ENCODE measurements at places on chromosomes 12 and 14.
A peak's percentile ranks its signal among the peaks of the same experiment; 100 is the strongest.

DNA sequence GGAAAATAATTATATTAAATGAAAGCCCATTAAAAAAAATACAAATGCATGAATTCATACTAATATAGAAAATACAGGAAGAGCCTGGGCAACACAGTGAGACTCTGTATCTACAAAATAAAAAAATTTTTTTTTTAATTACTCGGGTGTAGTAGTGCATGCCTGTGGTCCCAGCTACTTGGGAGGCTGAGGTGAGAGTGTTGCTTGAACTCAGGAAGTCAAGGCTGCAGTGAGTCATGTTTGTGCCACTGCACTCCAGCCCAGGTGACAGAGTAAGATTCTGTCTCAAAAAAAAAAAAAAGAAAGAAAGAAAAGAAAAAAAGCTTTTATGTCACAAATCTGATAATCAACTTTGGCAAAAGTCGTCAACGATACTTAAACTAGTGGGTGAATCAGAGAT, 80.6 kb upstream of the PLEKHA5 start:
- no peak for DNase-seq

DNA sequence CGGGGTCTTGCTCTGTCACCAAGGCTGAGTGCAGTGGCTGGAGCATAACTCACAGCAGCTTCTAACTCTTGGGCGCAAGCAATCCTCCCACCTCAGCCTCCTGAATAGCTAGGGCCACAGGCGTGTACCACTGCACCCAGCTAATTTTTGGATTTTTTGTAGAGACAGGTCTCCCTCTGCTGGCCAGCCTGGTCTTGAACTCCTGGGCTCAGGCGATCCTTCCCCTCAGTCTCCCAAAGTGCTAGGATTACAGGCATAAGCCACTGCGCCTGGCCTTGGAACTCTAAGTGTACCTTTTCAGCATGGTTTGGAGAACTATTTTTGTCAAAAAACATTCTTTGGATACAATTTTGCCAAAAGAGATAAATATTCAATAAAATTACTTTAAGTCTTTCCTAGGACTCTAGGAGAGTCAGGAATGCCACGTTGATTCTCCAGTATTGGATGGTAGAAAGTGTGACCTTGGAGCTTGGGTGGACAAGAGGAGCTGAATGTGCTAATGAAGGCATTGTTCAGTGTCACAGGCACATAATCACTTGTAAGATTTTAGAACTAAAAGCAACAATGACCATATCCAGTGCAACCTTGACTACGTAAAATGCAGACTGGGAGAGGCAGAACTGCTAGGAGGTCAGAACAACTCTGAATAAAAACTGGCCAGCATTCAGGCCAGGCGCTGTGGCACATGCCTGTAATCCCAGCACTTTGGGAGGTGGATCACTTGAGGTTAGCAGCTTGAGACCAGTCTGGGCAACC, 2.8 kb downstream of the SRSF9 start:
- peak; percentile 43 for DNase-seq

DNA sequence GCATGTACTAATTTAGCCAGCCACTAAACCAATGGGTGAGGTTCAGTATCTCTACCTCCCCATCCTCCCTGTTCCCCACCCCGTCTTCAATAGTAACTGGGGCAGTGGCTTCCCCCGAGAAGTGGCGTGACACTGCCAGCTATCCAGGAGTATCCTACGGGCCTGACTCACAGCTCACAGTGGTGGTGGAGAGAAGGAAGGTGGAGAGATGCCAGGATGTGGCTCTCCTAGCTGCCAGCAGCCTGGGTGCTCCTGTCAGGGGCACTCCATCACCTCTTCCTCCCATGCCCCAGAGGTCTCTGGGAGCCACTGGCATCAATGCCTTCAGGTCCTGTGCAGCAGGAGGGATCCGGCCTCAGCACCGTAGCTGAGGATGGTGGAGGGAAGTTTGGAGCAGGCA, 49.0 kb downstream of the TSPAN11 start:
- DNase-seq, result no peak

DNA sequence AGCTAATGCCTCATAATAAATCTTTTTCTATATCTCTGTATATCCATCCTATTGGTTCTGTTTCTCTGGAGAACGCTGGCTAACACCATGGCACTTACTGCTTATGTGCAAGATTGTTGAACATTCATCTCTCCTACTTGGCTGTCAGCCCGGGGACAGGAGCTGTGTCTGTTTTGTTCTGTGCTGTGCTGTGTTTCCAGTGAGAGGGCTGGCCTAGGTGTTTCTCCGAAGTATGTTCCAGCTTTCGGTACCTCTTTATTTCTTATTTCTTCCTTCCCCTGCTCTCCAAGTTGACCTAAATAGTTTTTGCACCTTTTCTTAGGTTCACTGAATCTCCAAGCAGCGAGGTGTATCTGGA, 18.8 kb upstream of the NR4A1 start:
- no peak for DNase-seq

DNA sequence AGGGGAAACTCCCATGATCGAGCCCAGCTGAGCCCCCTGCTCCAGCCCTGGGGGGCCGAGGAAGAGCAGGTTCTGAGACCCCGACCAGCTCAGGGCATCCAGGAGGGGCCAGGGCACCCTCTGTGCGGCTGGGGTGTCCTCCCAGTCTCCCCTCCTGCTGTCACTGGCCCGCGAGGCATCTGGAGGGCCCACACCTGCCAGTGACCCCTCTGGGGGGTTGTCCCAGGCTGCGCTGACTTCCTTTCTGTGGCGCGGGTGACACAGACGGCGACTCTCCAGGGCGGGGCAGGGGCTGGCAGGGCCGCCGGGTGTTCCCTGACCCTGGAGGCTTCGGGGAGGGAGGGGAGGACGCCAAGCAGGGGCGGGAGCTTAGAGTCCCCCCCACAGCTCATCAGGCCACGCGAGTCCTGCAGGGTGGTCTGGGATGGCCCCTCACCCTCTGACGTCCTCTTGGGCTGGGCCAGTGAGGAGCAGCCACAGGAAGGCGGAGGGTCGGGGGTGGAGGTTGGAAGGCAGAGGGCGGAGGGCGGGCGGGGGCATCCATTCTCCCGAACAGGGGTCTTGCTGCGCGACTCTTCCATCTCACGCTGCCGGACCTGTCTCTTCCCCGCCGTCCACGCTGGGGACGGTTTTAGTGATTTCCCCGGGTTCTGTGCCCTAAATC, 38.6 kb upstream of the FBRSL1 start:
- DNase-seq, result no peak

GRCh38 chr12:27627123-27627852, 69.0 kb upstream of the REP15 start:
- no peak for DNase-seq

DNA sequence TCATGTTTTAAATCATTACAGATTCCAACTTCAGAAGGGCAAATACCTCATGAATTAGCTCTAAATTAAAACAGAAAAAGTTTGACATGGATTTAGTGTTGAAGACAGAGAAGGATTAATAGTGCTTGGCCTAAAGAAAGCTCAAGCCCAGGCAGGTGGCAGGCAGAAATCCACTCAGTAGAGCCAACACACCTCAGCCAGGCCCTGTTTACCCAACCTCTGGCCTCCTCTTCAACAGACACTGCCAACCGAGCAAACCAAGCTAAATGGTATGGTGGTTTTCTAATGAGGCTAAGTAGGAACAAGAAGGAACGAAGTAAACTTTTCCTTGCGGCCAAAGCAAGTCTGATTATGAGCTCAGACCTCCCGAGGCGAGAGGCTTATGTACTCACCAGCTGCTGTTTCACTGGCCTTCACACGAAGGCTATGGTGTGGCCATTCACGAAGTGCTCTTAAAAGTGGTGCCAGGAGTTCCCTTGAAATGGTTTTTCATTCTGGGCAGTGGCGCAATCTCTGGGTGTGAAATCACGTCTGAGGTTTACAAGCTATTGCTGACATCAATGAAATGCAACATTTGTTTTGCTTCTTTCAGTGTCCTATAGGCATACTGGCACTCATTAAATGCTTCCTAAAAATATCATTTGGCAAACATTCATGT, 124.1 kb upstream of the LGR5 start:
- DNase-seq, result no peak

DNA sequence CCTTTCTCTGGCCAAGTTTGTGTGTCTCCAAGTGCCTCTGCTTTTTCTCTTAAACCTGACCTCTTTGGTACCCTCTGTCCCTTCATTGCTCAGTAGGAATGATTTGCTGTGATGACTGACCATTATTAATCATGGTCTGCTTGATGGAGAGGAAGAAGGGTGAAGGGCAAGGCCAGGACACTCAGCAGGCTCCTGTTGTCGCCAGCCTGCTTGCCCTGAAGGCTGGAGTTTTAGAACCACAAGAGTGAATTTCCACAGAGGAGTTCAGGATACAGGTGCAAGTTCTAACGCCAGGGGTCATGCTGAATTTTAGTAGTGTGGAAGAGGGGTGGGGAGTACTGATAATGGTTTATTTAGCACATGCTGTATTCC, 2.8 kb upstream of the ITGA5 start:
- DNase-seq, result no peak

- DNase-seq, result no peak
Observed at GRCh38 chr14:91728616-91729183, 3.2 kb downstream of the CATSPERB start.

DNA sequence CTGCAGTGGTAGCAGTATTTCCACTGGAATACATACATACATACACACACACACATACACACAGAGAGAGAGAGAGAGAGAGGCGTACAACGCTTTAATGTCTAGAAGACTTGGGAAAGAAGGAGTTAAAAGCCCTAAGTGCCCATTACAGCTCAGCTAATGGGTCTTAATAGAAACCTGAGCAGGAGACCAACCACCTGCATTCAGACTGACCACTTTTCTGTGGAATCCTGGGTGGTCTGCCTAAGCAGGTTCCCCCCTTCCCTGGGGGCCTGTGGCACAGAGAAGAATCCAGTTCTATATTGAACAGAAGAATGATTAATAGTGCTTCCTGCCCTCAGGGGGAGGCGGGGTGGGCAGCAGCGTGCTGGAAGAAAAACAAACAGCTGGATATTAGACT, 312.4 kb upstream of the PRKD1 start:
- DNase-seq, result peak; percentile 55

DNA sequence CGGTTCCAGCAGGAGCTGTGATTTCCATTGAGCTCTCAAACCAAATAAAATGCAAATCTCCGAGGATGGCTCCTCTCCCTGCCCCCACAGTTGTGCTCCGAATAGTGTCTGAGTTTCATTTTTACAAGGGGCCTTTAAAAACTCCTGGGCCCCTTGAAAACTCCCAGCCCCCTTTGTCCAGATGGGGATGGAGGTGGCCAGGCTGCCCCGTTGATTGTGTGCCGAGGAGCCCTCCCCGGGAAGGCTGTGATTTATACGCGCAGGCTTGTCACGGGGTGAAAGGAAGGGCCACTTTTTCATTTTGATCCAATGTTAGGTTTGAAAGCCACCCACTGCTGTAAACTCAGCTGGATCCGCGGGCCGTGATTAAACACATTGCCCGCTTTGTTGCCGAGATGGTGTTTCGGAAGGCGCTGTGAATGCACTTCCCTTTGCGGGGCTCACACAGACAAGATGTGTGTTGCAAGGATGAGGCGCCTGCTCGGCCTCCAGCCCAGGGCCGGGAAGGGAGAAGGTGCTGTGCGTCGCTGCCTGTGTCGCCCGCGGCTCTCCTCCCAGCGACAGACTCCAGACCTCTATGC, 98.8 kb downstream of the TMEM132C start:
- no peak for DNase-seq

DNA sequence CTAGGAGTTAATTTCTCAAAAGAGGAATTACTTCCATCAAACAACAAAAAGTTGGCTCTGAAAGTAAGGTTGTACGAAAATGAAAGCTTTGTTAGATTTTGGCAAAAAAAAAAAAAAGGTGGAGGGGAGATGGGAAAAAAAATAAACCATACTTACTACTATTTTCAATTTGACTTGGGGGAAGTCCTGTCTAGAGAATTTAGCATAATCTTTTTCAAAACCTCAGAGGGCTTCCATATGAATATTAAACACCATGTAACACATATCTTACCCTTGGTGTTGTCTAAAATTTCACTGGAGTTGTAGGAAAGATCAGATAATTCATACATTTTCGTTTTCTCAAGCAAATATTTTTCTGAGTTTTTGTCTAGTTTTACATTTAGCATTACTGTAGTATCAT, 17.5 kb downstream of the GRIP1 start:
- DNase-seq, result no peak

DNA sequence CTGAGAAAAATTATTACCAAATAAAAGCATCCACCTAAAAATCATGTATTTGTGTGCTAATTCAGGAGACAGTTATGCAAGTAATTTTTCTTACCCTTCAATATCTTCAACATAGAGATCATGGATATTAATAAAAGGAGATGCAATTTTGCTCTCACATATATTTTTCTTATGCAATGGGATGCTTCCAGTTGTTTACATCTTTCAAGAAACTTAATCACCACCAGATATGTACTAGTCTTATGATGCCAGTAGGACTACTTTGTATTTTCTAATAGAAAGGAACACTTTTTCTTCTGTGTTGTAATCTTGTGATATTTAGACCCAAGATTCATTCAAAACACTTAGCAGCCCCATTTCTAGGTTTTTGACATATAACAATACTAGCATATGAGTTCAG, 107.6 kb downstream of the NAV3 start:
- no peak for DNase-seq

- no peak for DNase-seq
Observed at GRCh38 chr12:26283617-26284016, 88.2 kb downstream of the SSPN start.

GRCh38 chr14:105864651-105865265, 338.4 kb downstream of the TMEM121 start:
- no peak for DNase-seq

DNA sequence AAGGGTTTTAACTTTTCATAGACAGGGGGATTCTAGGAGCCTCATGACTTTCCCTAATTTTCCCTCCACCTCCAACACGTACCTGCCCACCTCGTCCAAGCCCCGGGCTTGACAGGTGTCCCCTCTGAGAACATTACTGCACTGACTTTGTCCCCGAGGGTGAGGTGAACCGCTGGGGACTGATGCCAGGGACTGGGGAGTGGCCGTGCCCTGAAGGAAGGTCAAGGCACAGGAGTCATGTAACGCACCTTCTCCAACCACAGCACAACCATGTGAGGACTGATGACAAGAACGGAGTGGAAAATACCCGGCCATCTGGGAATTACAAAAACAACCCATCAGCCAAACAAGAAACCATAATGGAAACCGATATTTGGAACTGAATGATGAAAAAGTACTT, 214.7 kb upstream of the C14orf180 start:
- DNase-seq, result no peak

DNA sequence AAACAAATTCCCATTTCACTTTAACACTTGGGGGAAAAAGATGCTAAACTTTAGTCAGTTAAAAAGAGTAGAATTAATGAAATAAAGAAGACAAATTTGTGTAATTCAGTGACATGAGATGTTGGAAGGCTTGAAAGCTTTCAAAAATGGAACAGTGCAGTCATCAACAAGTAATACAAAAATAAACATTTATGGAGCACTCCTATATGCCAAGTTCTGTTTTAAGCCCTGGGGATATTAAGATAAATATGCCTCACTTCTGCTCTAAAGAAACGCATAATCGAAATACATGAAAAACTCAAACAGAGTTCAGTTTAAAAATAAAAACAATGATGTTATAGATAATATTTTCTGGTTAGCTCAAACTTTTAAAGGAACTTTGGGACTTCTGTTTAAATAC, 93.0 kb downstream of the KCNH5 start:
- DNase-seq, result no peak

- DNase-seq, result no peak
Observed at GRCh38 chr12:52086366-52086765, 6.9 kb downstream of the SMIM41 start.

All from NCI-H1436 (cell line).